ENCODE measurements at places on chromosomes 3 and 15.

GRCh38 chr3:140343211-140344081 lies 334.4 kb upstream of the TRIM42 start:
- no peak for DNase-seq

GRCh38 chr15:44804298-44805046 lies 68.1 kb downstream of the TRIM69 start:
- DNase-seq: no peak

GRCh38 chr3:8996681-8997121 lies 33.4 kb upstream of the RAD18 start:
- no peak for DNase-seq

DNA sequence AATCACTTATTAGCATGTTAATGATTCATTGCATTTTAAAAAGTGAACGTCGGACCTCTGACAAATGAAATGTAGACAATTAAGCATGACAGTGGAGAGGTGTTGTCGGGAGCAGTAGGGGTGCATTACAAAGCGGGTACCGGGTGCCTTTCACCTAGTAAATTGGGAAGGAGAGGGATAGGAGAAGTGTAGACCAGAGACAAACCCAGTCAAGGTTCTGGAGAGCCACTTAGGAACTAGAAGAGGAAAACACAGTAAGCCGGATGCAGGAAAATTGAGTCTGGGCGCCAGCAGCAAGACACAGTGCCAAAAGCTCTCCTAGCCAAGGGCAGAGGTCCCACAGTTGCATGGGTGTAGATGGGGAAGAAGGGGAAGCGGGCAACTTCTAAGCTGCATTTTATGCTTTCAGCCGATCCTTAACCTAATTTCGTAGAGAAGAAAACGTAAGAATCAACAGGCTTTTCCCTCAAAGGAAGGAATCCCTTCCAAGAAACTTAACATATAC lies 3.1 kb upstream of the CERS3 start:
- no peak for DNase-seq

DNA sequence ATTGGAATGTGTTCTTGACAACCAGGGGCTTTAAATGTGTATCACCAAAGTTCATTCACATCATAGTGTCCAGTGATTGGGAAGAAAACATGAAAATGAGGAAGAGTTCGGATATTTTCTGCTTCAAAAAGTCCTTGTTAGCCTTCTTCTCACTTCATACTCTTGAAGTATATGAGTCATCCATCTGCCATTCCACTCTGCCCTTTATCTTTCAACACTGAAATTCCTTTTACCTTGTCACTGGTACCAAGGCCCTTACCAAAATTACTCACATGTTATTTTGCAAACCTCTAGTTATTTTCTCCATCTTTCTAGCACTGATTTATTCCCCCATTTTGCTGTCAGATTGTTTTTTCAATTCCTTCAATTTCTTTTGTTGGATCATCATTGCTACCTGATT lies 32.5 kb downstream of the OR5H15 start:
- no peak for DNase-seq

GRCh38 chr3:105255350-105255749 lies 111.4 kb upstream of the ALCAM start:
- no peak for DNase-seq

DNA sequence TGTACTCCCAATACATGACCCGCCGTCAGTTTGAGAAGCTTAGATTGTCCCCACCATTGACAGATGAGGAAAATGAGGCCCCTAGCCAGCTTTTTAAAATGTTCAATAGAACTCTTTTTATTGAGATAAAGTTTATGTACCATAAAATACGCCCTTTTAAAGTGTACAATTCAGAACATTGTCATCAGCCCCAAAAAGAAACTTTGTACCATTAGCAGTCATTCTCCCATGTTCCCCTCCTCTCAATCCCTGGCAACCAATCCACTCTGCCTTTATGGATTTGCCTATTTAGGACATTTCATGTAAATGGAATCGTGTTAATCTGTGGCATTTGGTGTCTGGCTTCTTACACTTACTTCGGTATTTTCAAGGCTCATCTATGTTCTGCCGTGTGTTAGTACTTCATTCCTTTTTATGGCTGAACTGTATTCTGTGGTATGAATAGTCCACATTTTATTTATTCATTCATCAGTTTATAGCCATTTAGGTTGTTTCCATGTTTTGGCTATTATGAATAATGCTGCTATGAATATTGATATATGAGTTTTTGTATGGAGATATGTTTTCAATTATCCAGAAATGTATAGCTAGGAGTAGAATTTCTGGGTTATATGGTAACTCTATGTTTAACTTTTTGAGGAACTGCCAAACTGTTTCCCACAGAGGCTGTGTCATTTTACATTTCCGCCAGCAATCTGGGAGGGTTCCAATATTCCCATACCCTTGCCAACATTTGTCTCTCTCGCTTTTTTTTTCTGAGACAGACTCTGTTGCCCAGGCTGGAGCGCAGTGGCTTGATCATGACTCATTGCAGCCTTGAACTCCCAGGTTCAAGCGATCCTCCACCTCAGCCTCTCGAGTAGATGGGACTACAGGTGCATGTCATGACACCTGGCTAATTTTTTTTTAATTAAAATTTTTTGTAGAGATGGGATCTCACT lies 15.3 kb upstream of the PTPN23 start:
- no peak for DNase-seq

DNA sequence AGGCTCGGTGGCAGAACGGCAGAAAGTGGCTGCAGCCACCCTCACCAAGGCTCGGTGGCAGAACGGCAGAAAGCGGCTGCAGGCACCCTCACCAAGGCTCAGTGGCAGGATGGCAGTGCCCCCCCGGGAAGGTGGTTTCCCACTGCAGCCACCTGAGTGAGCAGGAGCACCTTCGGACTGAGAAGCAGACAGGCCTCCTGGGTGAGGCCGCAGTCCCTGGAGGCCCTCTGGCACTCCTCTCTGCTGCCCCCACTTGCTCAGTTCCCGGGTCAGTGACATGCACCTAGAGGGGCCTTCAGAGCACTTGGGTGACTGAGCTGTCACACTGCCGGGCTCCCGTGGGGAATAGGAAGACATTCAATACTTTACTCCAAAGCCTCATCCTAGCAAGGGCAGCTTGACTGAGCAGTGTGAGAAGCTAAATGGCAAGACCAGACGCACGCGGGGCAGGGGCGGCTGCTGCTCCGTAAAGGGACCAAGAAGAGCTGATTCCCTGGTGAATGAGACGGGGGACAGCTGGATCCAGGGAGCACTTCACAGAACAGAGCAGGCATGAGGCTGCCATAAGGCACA lies 62.7 kb downstream of the PCSK6 start:
- no peak for DNase-seq

GRCh38 chr3:187889601-187890404 lies 144.5 kb upstream of the BCL6 start:
- no peak for DNase-seq

DNA sequence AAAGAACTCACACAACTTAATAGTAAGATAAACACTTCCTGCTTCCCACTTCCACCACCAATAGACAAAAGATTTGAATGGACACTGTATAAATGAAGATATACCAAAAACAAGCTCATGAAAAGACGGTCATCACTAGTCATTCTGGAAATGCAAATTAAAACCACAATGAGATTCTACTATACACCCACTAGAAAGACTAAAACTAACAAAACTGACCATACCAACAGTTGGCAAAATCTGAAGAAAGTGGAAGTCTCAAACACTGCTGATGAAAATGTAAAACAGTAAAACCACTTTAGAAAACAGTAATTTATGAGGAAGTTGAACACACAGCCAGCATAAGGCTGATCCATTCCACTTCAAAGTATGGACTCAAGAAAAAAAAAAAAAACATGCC lies 35.6 kb upstream of the CD96 start:
- no peak for DNase-seq

- DNase-seq: no peak
These were observed 127.4 kb upstream of the MLF1 start for GRCh38 chr3:158443632-158444031.
